NCI-H146 (cell line): ENCODE measurements at places on chromosomes 5 and 9.

DNA sequence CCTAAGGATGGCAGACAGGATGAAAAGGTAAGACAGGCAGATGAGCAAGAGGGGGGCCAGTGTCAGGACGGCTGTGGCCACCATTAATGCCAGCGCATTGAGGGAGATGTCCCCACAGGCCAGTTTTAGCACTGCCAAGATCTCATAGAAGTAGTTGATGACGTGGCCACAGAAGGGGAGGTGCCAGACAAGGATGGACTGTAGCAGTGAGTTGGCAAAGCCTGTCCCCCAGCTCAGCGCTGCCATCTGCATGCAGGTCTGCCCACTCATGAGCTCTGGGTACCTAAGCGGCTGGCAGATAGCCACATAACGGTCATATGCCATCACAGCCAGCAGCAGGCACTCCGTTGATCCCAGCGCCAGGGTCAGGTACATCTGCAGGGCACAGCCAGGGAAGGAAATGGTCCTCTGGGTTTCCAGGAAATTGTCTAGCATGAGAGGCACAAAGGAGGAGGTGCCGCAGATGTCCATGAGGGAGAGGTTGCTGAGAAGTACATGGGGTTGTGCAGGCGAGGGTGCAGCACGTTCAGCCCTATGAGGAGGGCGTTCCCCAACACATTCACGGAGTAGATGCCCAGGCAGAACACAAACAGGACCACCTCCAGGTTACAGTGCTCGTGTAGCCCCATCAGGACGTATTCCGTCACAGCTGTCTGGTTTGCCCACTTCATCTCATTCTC is 10.8 kb downstream of the OR13J1 start:
- no peak for DNase-seq

DNA sequence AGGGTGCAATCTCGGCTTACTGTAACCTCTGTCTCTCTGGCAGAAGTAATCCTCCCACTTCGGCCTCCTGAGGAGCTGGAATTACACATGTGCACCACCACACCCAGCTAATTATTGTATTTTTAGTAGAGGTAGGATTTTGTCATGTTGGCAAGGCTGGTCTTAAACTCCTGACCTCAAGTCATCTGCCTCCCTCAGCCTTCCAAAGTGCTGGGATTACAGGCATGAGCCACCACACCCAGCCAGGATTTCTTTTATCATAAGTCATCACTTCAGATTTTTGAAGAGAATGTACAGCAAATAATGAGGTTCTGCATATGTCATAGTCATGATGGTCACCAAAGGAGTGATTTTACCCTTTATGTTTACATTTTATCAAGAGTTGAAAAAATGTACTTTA is 108.1 kb downstream of the GCNT1 start:
- no peak for DNase-seq

DNA sequence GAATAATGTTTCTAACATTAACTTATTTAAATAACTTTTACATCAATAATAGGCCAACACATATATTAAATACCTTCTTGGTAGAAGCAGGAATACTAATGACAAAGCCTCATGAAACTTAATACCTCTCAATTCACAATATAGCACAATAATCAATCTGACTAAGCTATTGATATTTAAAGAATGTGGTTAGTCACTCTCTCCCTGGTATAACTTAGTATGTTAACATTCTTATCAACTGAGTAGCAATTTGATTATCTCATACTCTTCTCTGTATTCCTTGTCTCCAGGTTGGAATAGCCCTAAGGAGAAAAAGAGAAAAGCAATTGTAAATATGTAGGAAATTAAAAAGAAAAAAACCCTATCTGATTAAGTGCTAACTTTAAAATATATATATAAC is 4.9 kb upstream of the PGGT1B start:
- no peak for DNase-seq

DNA sequence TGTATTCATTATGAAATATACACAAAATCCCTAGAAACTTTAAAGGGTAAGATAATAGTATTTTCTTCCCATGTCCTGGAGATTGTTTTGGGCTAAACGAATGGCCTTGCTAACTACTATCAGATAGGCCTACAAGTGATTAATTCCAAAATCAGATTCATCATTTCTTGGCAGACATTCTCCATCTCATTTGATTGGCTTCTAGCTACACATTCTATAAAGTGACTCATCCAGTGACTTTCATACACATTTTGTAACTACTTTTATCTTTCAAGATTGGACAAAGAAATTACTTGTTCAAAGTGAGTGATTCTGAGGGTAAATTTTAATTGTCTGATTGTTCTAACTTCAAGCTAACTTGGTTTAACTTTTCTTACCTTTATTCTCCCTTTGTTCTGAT is 93.3 kb downstream of the RAPGEF6 start:
- no peak for DNase-seq

- no peak for DNase-seq
Observed at GRCh38 chr5:137794863-137795262, 40.7 kb upstream of the HNRNPA0 start.

DNA sequence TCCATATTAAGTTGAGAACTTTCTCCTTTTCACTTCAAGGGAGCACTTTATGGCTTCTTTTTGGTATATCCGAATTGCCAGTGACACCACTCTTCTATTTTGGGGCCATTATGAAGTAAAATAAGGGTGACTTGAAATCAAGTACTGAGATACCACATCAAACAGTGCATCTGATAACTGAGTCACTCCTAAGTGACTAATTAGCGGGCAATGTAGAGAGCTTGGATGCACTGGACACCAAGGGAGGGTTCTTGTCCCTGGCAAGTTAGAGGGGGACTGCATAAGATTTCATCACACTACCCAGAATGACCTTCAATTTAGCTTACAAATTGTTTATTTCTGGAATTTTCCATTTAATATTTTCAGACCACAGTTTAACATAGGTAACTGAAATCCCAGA is 813.9 kb upstream of the CDH10 start:
- DNase-seq, result no peak

- DNase-seq, result no peak
Observed at GRCh38 chr5:160926428-160926827, 74.4 kb upstream of the ATP10B start.

GRCh38 chr9:15469406-15469805 is 41.4 kb downstream of the PSIP1 start:
- peak; percentile 50 for DNase-seq

- no peak for DNase-seq
Observed at GRCh38 chr9:38036359-38037084, 32.5 kb downstream of the SHB start.

GRCh38 chr5:104628911-104629310 is 1066.3 kb upstream of the NUDT12 start:
- DNase-seq, result no peak

- DNase-seq, result no peak
Observed at GRCh38 chr9:111294691-111295451, 35.2 kb downstream of the OR2K2 start.

- DNase-seq, result no peak
Observed at GRCh38 chr9:79012561-79012960, 559.2 kb upstream of the TLE4 start.

GRCh38 chr5:164868761-164869160 is 1363.3 kb downstream of the MAT2B start:
- DNase-seq, result no peak

DNA sequence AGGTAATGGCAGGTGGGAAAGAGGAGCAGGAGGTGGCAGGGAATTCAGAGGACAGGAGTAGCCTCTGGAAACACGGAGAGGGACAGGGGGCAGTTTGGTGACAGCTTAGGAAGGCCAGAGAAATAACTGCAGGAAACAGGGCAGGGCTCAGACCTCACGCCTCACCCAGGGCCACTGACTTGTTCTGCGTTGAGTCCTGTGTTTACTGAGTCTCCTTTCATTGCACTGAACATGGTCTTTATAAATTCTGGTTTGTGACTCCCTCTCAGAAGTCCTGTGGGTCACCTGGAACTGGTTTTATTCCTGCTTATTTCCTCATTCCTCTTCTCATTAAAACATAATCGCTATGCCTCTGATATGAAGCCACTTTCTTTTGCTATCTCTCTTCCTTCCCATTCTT is 55.2 kb upstream of the ZNF622 start:
- DNase-seq, result peak; percentile 33

GRCh38 chr5:170628691-170629565 is 125.1 kb downstream of the KCNIP1 start:
- DNase-seq, result no peak

DNA sequence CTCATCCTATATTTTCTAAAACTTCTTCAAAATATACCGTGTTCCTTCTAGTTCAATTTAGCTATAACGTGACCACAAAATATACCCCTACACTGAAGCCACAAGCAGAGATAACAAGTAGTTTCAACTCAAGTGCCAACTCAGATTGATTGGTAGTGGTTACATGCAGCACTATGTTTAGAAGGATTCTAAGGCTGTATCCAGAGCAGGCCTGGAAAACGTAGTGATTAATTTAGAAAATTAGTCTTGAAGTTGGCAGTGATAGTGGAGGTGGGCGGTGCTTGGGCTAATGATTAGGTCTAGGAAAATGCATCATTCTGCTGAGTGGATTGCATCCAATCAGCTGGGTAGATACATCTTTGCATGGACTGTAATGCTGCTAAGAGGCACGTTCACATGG is 61.5 kb downstream of the MAMDC2 start:
- no peak for DNase-seq

DNA sequence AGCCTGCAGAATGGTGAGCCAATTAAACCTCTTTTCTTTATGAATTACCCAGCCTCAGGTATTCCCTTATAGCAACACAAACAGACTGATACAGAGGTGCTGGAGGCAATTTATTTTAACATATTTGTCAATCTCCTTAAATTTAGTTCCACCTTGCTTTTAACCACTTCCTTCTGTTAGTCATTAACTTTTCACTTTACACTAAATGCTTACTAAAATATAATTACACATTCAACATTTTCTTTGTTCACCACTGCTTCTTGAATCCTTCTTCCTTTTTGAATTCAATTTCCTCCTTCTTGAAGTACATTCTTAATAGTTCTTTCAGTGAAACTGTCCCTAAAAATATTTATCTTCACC is 39.4 kb downstream of the LYRM7 start:
- no peak for DNase-seq

DNA sequence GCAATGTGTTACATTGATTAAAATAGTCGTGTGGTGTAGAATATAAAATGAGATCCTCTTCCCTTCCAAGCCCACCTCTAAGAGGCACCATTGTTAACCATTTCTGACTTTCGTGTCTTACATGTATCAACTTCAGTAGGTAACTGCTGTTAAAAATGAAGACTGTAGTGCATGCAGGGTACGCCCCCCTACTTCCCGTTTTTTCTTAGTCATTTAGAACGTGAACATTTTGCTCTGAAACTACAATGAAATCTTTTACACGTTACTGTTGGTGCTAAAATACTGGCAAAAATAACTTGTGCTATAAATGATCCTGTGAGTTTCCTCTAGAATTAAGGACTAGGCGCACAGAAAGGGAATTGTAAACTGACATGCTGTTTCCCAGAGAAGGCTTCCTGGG is 41.5 kb downstream of the WNK2 start:
- DNase-seq, result no peak

DNA sequence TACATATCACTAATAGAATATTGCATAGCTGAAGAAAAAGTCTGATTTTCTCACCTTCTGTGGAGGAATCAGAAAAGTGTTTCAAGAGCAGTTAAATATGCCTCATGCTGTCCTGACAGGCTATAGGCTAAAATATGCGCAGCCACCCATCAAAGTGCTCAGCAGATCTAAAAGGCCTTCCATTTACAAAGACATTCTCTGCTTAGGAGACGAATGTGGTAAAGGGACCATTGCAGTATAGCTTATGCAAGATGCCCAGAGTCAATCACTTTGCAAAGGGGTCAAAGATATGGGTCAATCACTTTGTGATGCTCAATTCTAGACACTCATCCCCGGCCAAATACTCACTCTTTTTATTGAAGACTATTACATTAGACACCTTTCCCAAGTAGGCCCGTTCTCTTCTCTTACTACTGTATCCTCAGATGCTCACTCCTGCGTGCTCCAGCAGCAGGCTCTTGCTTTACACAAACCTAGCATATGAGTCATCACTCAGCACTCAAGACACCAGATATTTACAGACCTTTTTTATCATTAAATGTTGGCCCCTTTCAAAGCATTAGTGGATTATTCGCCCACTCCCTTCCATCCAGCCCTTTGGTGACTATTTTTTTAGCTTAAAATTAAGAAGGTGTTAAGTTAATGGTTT is 568.2 kb upstream of the CDH18 start:
- DNase-seq, result no peak

DNA sequence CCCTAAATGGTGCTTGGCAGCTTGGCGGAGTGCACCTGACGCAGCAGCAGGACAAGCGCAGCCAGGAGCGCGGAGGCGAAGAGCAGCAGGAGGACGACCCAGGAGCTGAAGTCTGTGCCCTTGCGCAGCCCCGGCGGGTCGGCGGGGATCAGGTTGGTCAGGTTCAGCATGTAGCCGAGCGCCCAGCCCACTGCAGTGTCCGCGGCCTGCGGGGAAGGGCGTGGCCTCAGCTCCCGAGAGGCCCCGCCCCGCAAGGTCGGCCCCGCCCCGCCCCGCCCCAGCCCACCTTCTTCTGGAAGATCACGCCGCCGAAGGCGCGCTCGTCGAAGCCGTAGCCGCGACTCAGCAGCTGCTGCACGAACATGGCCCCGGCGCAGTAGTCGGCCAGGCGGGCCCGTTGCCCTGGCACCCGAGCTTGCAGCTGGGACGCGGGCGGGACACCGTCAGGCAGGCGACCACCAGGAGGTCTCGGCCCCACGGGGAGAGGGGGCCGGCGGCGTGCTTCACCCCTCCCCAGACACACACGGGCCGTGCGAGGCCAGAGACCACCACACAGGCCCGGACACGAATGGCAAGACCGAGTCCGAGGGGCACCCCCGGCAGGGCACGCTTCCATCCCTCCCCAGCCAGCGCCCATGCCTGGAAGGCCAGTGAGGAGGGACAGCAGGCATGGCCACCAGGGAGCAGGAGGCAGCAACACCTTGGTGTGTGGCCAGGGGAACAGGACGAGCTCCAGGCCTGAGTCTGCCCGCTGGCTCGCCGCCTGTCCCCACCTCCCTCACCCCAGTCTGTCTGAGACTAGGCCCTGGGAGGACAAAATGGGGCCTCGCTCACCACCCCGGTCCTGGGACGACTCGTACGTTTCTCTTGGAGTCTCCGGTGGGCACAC is 2.9 kb upstream of the NPDC1 start:
- DNase-seq, result no peak

- no peak for DNase-seq
Observed at GRCh38 chr9:121974421-121974820, 118.7 kb downstream of the TTLL11 start.

DNA sequence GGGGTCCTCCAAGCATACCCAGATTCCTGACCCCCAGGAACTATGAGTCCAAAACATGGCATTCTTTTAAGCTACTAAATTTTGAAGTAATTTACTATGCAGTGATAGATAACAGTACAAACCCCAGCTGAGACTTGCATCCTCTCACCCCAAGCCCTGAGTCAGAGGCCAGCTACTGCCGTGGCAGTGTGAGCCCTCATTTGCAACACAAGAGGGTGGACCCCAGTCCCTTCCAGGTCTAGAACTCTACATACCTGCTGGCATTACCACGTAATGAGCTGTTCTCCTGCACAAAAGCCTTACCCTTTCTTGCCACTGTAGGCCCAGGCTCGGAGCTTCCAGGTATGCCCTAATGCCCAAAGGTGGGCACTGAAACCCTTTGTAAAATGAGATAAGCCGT is 108.6 kb upstream of the ERCC6L2 start:
- DNase-seq, result no peak
